Activated T-cell treated with anti-CD3 and anti-CD28 coated beads, Interleukin-2, amount 50 U/mL, for 48 hours (primary cell): ENCODE measurements at places on chromosomes 11 and 22.

DNA sequence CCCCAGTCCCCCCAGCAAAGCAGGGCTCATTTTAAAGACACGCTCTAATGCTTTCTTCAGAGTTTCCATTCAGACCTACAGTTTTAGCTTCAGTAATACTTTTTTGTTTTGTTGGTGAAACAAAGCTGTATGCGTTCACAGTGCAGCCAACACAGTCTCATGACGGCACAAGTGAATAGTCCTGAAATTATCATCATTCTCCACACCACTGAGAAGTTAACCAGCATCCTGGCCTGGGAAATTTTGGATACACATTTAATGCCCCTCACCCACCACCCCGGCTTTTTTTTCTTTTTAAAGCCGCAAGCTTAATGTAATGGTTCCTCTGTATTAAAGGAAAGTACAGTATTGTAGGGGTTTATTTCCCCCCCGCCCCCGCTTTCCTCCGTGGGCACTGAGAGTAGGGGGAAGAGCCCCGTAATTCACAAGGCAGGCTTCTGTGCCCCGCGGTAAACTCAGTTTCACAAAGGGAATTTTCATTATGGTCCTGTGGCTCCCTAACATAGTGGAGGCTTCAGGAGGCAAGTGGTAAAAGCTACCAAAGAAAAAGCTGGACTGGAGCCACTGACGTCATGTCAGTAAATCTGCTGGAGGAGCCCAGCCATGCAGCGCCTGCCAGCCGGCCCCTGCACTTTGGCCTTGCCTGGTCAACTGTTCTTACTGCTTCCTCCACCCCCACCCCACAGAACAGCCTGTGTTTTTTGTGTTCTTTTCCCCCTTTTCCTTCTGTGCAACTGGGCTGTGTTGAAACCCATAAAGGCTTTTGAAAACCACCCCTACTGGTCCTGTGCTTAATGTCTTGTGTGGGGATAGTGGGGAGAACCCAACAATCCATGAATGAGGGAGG lies 18.2 kb downstream of the TEAD1 start:
- DNase-seq = no peak

- DNase-seq = no peak
These were observed 352.2 kb upstream of the CTSC start for GRCh38 chr11:88689548-88690240.

DNA sequence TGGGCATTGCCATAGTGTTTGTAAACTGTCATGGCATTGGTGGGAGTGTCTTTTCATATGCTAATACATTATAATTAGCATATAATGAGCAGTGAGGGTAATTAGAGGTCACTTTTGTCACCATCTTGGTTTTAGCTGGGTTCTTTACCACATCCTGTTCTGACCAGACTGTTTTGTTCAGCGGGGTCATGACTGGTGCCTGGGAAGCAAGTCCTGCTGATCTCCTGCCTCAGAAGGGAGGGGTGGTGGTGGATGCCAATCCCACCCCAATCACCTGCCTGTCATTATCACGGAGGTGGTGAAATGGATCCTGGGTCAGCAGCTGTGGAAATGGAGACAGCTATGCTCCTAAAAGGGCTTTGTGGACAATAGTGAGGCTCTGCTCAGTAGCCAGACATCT lies 31.2 kb downstream of the IL18 start:
- DNase-seq = no peak

DNA sequence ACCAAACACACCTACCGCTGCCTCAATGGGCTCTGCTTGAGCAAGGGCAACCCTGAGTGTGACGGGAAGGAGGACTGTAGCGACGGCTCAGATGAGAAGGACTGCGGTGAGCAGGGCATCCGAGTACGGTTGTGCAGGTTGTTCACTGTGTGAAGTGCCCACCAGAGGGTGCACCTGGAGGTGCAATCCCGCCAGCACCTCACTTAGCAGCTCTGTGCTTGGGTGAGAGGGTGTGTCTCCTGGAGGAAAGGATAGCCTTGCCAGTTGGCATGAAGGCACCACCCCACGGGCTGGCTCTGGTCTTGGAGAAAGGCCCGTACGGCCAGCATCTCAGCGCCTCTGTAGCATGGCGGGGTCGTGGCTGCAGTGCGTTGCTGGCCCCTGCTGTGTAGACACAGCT lies 39.4 kb downstream of the ST14 start:
- no peak for DNase-seq

DNA sequence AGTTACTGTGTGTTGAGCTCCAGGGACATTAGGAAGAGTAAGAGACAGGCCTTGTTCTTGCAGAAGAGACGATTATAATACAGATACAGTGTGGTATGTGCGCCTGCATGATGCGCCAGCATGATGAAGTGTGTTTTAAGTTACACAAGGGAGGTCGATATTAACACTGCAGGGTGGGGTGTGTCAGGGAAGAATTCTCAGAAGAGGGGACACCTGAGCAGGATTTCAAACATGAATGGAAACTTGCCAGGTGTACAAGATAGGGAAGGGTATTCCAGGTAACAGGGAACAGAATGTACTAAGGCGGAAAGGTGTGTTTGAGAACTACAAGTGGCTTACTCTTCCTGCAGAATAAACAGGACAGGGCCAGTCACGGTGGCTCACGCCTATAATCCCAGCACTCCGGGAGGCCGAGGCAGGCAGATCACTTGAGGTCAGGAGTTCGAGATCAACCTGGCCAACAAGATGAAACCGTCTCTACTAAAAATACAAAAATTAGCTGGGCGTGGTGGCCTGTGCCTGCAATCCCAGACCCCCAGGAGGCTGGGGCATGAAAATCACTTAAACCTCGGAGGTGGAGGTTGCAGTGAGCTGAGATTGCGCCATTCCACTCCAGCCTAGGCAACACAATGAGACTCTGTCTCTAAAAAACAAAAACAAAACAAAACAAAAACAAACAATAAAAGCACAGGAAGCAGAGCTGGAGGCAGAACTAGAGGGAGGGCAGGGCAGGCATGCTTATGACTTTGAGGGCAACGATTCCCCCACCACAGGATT lies 59.0 kb downstream of the SYN3 start:
- DNase-seq = no peak

DNA sequence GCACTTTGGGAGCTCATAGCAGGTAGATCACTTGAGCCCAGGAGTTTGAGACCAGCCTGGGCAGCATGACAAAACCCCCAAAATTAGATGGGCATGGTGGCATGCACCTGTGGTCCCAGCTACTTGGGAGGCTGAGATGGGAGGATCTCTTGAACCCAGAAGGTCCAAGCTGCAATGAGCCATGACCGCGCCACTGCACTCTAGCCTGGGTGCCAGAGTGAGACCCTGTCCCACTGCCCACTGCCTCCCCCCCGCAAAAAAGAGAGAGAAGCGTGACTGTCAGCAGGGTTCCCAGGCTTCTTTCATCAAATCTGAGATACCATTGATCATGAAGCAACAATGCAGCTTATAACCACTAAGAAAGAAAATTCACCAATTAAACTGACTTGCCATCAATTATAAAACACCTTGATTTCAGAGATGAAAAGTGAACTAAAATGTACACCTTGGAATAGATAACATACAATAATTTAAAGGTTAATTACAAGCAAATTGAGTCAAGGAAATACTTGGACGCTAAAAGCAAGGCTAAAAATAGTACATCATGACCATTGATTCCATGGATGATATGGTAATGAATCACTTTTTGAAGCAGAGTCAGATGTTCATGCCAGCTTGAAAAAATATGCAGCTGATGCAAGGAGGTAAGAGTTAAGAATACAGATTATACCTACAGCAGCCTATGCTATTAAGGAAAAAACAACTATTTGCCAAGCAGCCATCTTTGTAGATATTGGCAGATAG lies 90.8 kb upstream of the ALKBH3 start:
- DNase-seq = no peak

GRCh38 chr11:118615282-118615975 lies 8.0 kb downstream of the PHLDB1 start:
- DNase-seq = no peak

DNA sequence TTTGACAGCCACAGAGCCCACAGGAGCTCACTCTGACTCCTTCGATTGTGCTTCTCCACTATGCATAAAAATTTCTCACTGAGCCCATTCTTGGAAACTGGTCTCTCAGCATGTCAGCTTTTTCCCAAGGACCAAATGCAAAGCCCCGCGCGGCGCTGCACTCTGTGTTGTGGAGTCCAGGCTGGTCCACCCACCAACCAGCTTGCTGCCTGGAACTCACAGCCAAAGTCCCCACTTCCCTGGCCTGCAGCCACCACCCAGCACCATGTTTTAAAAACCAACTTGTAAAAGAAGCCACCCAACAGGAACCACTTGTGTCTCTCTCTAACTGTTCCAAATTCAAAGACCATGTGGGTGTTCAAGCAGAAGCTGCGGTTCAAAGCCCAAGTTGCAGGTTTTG lies 124.4 kb downstream of the SPATA19 start:
- no peak for DNase-seq

DNA sequence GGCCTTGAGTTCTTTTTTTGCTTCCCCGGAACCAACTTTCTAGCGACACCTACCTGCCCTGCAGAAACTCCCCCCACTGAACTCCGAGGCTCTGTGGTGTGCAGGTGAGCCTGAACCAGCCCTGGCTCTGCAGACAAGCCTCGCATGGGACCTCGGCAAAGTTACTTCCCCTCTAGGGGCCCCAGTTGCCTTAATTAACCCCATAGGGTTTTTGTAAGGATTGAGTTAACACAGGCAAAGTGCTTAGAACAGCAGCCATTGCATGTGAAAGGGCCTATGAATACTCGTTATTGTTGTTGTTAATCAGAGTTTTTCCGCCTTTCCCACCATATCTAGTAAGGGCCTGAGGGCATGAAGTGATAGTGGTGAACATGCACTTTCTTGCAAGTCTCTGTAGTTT lies 12.6 kb upstream of the SYT13 start:
- DNase-seq = no peak

DNA sequence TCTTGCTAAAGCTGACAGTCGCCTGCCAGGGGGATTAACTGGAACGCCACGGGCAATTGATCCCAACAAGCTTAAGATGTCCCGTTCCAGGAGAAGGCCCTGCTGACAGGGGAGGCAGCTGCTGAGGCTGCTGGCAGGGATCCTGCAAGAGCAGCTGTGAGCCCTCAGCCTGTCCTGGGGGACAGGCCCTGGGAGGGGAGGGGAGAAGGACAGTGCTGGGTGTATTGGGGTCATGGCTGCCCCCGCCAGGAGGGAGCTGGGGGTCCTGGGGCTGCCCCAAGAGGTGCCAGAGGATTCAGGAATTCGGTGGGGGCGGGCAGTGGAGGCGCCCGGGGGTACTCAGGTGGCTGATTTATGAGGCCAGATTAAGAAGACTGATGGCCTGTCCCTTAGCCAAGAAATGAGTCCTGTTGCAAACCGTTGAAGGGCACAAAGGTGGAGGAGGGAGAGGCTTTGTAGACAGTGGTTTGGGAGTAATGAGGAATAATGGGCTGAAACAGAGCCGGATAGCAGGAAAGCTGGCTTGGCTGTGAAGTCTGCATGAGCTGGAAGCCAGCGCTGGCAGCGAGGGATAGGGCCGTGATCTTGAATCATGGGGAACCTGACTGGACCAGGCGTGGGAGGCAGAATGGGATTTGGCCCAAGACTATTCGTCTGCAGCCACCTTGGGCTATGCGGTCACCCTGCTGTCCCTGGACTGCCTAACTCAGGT lies 133.5 kb downstream of the CACNA1I start:
- DNase-seq = no peak

GRCh38 chr11:48000432-48000831 lies 20.1 kb downstream of the PTPRJ start:
- no peak for DNase-seq

GRCh38 chr11:16280256-16280682 lies 76.1 kb downstream of the SOX6 start:
- DNase-seq = peak; percentile 15

- no peak for DNase-seq
These were observed 147.6 kb downstream of the OPCML start for GRCh38 chr11:133384731-133385130.

- DNase-seq = no peak
These were observed 1291.7 kb downstream of the BRD1 start for GRCh38 chr22:48535868-48536540.

- no peak for DNase-seq
These were observed 253.4 kb downstream of the JRKL start for GRCh38 chr11:96643173-96643572.

GRCh38 chr11:65968600-65969482 lies 7.3 kb downstream of the SART1 start:
- DNase-seq = no peak

DNA sequence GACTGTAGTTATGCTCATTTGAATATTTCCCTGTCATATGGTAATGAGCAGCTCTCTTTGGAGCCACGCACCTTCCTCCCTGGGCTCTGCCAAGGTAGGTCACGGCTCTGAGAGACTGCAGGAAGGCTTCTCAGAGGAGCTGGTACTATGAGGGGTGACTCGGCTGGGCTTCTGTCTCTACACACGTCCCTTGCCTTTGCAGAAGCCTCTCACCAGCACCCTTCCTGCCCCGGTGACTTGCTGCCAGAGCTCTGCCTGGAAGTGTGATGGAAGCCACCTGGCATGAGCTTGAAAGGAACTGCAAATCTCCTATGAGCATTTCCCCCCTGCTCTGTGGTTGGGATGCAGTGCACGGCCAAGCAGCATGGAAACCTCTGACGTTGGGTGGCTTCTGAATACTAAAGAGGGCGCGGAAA lies 74.2 kb downstream of the KIRREL3 start:
- no peak for DNase-seq

GRCh38 chr22:24054356-24054755 lies 43.3 kb downstream of the CABIN1 start:
- DNase-seq = no peak

GRCh38 chr11:100672498-100673033 lies 14.5 kb upstream of the ARHGAP42 start:
- no peak for DNase-seq

GRCh38 chr22:40001800-40002577 lies 7.2 kb downstream of the FAM83F start:
- DNase-seq = no peak

DNA sequence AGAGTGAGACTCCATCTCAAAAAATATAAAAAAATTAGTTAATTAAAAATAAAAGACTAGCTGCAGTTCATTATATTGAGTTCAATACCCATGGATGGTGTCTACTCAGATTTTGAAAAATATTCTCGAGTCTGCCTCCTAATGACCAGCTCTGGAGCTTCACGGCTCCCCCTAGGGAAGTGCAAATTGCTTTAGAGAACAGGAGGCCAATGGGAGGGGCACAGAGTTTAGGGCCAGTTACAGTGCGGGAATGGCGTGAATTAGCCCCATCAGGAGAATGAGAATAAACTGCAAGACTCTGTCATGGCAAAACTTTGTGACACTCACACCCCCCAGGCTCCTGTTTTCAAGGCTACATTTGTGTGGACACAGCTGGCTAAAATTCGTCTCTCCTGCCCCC lies 4.6 kb downstream of the FGF4 start:
- no peak for DNase-seq

DNA sequence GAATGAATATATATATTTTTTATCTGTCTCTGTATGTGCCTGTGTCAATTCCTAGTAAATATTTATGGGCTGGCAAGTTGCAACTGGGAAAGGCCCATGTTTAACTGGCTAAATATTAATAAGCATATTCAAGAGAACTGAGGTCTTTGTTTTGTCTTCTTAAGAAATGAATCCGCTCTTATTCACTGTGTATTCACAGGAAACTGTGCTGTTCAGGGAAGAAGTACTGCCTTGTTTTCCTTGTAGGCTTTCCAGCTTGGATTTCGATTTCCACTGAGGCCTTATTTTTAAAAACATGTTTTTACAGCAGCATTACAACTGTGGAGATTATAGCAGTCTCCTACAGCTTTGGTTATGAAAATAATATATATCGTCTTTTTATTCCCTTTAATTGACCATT lies 64.7 kb downstream of the LDLRAD3 start:
- no peak for DNase-seq

GRCh38 chr22:49664371-49664881 lies 163.2 kb downstream of the BRD1 start:
- no peak for DNase-seq
